ENCODE measurements at places on chromosomes 4 and X. TPM values are rescaled to one million over a fixed set of nuclear protein-coding genes. Genes with fewer than 3 reads are reported as not detected.

The DCAF16 gene
- total RNA-seq: 5.6 TPM

The RHOXF1 gene
- total RNA-seq: not detected

The RS1 gene
- not detected for total RNA-seq

The ZNF157 gene
- total RNA-seq: 0.35 TPM

The TEX11 gene
- not detected for total RNA-seq

The CORIN gene
- total RNA-seq: 0.08 TPM

- no peaks in the 10 kb centered on the region for H3K4me1 ChIP-seq
- no peak overlapping the region for H3K27ac ChIP-seq
- H3K27me3 ChIP-seq: no peaks in the 10 kb centered on the region
- H3K36me3 ChIP-seq: no peaks in the 10 kb centered on the region
- no peak overlapping the region for H3K4me3 ChIP-seq
Measured at GRCh38 chrX:107850422-107850765, 24.7 kb downstream of the MID2 start.

GRCh38 chr4:178037459-178038214 lies 595.4 kb upstream of the AGA start:
- no peaks in the 10 kb centered on the region for H3K27me3 ChIP-seq
- H3K27ac ChIP-seq: no peak overlapping the region
- no peaks in the 10 kb centered on the region for H3K4me1 ChIP-seq

DNA sequence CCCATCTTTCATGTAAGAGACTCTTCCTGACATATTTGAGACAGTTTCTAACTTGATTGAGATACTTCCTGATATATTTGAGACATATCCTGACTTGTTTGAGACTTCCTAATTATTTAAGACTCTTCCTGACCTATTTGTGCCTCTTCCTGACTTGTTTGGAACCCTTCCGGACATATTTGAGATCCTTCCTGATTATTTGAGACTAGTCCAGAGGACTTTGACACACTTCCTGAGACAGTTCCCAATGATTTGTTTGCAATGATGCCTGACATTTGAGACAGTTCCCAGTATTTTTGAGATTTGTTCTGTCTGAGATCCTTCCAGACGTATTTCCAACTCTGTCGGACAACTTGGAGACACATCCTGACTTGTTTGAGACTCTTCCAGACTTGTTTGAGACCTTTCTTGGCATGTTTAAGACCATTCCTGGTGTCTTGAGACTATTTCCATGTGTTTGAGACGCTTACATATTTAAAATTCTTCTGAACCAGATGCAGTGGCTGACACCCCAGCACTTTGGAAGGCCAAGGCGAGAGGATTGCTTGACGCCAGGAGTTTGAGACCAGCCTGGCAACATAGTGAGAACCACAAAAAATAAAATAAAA lies 118.9 kb upstream of the USP9X start:
- no peaks in the 10 kb centered on the region for H3K4me1 ChIP-seq
- H3K4me3 ChIP-seq: no peak overlapping the region
- no peaks in the 10 kb centered on the region for H3K36me3 ChIP-seq
- H3K27ac ChIP-seq: no peak overlapping the region

GRCh38 chr4:144667500-144667899 lies 21.5 kb downstream of the HHIP start:
- no peak overlapping the region for H3K4me3 ChIP-seq
- no peak overlapping the region for H3K27ac ChIP-seq
- no peaks in the 10 kb centered on the region for H3K36me3 ChIP-seq
- H3K27me3 ChIP-seq: no peaks in the 10 kb centered on the region
- no peak for DNase-seq
- H3K4me1 ChIP-seq: no peaks in the 10 kb centered on the region

GRCh38 chr4:80171251-80171650 lies 26.1 kb upstream of the PRDM8 start:
- no peak overlapping the region for H3K27ac ChIP-seq
- no peaks in the 10 kb centered on the region for H3K4me1 ChIP-seq
- H3K27me3 ChIP-seq: peaks cover 11% of the 10 kb centered on the region
- H3K36me3 ChIP-seq: no peaks in the 10 kb centered on the region
- no peak for DNase-seq
- H3K4me3 ChIP-seq: no peak overlapping the region

GRCh38 chr4:106329041-106329618 lies 12.8 kb downstream of the AIMP1 start:
- H3K4me3 ChIP-seq: no peak overlapping the region
- H3K27ac ChIP-seq: no peak overlapping the region

GRCh38 chr4:149466446-149466845 lies 349.2 kb downstream of the IQCM start:
- H3K27me3 ChIP-seq: no peaks in the 10 kb centered on the region
- H3K4me3 ChIP-seq: no peak overlapping the region
- H3K36me3 ChIP-seq: no peaks in the 10 kb centered on the region

Measured in esophagus squamous epithelium (tissue), 5 donors.